ENCODE measurements at places on chromosomes 1 and 21.

DNA sequence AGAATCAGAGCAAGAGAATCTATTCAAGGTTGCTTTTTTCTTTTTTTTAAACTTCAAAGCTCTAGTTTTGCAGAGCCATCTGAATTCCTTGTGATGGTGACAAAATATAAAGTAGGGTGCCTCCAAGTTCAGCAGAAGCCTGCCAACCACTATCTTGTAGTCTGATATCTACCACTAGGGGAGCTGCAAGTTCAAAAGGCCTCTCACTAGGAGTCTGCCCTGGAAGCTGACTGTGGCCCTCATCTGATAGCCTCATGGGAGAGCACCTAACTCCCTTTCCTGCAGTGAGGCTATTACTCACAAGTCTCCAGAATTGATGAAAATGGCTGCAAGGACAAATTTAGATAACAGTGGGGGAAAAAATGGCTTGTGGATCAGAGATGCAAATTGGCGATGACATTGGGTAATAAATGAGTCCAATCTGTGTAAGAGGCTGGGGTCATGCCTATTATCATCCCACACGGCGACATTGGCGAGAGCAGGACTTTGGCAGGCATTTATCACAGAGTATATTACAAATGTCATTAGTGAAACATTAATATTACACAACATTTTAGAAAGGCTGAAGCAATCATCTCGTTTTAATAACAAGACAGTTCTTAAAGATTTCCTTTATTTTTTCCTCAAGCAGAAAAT lies 10.7 kb upstream of the ZP4 start:
- DNase-seq: no peak

- no peak for DNase-seq
Observed at GRCh38 chr1:33713058-33713877, 150.6 kb upstream of the HMGB4 start.

DNA sequence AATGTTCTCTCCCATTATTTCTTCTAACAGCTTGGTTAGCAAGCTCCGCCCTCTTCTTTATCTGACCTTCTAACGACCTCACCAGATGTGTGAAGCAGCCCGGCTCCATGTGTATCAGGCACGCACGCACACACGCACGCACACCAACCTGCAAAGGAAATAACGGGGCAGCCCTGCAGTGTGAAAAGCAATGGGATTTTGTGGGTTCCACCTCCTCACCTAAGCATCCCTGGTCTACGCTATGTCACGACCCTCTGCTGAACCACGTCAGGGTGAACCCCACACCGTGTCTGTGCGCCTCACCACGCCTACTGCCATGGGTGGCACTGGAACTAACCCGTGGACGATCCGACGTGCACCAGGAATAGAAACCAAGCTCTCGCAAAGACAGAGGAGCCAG lies 10.4 kb downstream of the SSU72 start:
- no peak for DNase-seq

GRCh38 chr21:45227735-45228134 lies 60.0 kb downstream of the POFUT2 start:
- DNase-seq: no peak

DNA sequence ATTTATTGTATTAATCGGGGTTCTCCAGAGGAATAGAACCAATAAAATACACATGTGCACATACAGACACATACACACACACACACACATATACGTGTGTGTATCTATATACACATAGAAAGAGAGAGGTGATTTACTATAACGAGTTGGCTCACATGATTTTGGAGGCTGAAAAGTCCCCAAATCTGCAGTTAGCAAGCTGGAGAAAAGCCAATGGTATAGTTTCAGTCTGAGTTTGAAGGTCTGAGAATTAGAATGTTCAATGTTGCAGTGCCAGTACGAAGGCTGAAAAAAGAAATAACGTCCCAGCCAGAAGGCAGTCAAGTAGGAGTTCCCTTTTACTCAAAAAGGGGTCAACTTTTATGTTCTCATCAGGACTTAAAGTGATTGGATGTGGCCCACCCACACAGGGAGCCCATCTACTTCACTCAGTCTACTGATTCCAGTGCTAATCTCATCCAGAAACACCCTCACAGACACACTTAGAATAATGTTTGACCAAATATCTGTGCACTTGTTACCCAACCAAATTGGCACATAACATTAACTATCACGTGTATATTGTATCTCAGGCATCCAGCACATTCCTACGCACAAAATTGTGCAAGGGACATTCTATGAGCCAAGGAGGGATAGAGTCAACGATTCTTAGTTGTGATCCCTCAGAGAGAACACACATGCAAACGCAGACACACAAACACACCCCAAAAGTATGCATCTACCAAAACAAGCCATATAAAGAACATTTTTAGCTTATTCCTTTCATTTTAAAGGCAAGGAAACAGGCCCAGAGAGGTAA lies 195.5 kb upstream of the DUSP10 start:
- DNase-seq: no peak

DNA sequence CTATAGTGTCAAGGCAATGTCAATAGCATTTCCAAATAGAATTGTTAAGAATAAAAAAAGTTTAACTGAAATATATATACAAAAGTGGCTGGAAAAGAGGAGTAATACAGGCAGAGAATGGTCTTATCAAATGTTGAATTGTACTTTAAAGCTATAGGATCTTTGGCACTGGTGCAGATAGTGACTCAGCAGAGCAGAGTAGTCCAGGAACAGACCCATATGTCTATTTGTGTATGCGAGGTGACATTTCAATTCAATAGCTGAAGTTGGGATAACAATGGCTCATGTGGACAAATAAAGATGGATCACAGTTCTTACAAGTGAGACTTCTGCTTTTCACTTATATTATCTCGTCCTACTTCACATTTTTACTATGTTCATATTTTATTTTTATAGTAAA lies 543.0 kb upstream of the B3GALT2 start:
- DNase-seq: no peak

DNA sequence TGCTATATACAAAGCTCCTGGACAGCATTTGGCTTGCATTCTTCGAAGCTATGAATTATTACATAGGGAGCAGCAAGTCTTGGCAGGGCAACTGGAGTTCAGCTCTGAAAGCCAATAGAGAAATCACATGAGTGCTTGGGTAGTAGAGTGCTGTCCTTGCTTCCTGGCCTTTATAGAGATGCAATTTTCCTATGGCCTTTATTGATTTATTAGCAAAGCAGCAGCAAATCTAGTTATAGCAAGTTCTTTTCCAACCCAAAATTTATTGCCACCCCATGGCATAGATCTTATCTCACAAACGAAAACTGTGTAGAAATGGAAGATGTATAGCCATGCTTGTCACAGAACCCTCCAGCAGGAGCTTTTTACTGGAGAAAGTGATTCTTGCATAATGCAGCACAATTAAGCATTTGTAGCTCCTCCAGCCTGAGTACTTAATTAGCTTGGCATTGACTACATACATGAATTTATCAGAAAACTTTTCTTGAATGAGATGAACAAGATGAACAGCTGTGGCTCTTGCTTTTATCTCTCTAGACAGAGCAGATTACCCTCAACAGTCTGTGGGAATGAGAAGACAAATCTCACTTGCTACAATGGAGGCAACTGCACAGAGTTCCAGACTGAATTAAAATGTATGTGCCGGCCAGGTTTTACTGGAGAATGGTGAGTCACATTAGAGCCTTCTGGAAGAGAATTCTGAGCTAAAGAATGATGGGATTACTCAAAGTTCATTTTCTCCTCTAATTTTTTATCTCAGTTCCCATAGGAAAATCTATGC lies 170.1 kb downstream of the CRB1 start:
- no peak for DNase-seq

- DNase-seq: no peak
Observed at GRCh38 chr1:219790834-219791615, 137.3 kb downstream of the SLC30A10 start.

DNA sequence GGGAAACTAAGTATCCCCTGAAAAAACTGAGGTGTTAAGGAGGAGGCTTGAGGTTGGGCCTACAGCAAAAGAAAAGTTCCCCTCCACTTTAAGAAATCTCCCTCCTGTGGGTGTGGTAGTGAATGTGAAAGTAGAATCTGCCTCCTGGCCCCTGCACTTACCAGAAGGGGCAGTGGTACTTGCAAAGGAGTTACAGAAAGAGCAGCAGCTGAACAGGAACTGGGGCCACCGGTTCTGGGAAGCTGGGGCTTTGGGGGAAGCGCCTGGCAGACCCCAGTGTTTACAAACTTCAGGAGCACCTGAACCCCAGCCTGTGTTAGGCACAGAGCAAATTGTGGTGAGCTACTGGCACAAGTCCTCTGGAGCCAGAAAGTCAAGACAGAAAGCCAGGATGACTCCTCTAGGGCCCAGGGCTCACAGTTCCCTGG lies 250.2 kb upstream of the FGGY start:
- DNase-seq: peak; percentile 66

GRCh38 chr1:162281426-162281825 lies 95.2 kb downstream of the SPATA46 start:
- no peak for DNase-seq

- no peak for DNase-seq
Observed at GRCh38 chr1:94434365-94435045, 16.3 kb downstream of the ABCD3 start.

- DNase-seq: no peak
Observed at GRCh38 chr1:169300854-169301253, 66.7 kb downstream of the NME7 start.

GRCh38 chr21:22758478-22758877 lies 1760.3 kb downstream of the NCAM2 start:
- no peak for DNase-seq

- no peak for DNase-seq
Observed at GRCh38 chr1:78088015-78088414, 42.2 kb downstream of the GIPC2 start.

DNA sequence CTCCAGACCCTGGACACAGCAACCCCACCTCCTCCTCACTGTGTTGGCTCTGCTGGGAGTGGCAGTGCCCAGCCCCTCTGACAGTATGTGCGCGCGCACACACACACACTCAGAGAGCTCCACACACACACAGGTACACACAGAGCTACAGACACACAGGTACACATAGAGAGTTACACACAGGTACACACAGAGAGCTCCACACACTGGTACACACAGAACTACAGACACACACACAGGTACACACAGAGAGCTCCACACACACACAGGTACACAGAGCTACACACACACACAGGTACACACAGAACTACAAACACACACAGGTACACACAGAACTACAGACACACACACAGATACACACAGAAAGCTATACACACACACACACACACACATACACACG lies 6.3 kb upstream of the PRKCZ start:
- no peak for DNase-seq

- no peak for DNase-seq
Observed at GRCh38 chr1:235708390-235708962, 58.9 kb upstream of the GNG4 start.

GRCh38 chr1:198088360-198089071 lies 68.3 kb upstream of the NEK7 start:
- peak; percentile 48 for DNase-seq

DNA sequence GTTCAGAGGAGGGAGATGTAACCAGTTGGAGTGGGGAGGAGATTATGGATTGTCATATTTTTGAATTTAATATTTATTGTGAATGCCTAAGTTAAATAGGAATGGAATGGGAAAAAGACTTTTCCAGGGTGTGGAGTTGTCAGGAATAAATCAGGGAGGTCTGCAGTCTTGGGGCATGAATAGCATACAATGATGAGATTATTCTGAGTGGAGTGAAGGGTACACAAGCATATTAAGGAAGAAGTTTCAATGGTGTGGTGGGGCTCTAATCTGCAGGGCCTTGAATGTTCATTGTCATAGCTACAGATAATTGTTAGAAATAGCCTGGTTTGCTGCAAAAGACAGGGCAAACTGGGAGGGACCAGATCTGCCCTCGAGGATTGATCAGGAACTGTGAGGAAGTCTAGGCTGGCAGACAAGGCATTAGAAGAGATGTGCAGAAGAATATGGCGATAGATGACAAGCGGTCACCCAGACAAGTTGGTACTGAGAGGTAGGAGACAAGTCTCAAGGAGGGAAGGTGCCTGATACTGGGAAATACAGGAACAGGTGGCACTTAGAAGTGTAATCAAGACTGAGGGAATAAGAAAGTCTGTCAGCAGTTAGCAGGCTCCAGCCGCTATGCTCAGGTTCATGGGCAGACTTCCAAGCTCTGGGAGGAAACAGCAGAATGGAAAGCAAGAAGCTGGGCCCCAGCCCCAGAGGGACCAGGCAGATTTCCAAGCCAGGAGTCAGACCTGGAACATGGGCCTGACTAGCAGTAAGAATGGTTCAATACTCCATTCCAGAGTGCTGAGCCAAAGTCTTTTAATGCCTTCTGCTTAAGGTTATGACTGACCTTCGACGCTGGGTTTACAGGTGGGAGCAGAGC lies 20.9 kb upstream of the RGL1 start:
- no peak for DNase-seq

- DNase-seq: no peak
Observed at GRCh38 chr1:204065174-204065985, 7.5 kb upstream of the SOX13 start.

DNA sequence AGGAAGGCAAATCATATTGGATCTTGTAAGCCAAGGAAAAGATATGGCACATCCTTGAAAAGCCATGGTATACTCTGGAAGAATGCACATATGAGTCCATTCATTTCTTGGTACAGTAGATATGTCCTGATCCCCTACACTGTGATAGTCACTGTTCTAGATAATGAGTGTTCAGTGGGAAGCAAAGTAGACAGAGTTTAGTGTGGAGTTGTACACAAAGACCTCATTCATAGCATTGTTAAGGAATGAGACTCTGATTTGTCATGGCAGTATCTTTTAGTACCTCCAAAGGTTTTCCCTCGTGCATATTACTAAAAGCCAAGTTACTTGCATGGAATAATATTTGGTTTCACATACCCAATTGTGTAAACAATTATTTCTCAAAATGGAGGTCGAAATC lies 204.7 kb downstream of the NFIA start:
- no peak for DNase-seq

DNA sequence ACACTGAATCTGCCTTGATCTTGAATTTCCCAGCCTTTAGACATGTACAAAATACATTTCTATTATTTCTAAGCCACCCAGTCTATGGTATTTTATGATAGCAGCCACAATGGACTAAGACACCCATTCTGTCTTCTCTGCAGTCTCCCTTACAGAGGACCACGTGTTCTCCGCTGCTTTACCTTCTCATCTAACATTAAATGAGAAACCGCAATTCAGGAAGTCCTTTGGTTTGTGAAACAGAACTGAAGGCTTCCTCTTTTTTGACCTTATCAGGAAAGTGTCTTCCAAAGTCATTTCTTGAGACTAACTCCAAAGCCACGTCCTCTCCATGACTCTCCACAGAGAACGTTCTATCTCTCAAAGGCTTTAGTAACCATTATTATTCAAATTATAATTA lies 560.1 kb downstream of the OMA1 start:
- no peak for DNase-seq

- no peak for DNase-seq
Observed at GRCh38 chr1:67787746-67788145, 45.5 kb downstream of the GNG12 start.

DNA sequence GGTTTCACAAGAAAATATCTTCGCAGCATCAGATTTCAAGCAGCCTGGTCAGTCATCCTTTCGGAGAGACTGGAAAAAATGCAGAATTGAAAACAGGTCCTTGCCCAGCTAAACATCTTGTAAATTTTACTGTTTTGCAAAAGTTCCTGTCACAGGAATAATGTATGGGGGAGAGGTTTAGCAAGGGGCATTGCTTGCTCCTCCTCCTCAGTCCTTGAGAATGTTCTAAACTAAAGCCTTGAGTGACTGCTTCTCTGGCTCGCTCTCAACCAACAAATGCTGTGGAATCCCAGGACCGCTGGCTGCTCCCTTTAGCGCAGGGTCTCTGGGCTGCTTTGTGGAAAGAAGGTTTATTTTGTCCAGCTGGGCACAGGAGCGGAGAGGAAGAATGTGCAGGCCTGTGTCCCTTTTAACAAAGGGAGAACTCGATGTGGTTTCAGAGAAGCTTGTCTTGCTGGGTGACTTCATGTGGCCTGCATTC lies 33.6 kb upstream of the FHAD1 start:
- DNase-seq: no peak

- DNase-seq: no peak
Observed at GRCh38 chr21:33411949-33412430, 8.8 kb downstream of the IFNGR2 start.

All from CD4-positive, alpha-beta T cell treated with Interleukin-21 for 1 hour (primary cell).